Activated T-cell treated with anti-CD3 and anti-CD28 coated beads, Interleukin-2, amount 50 U/mL, for 72 hours (primary cell): ENCODE measurements at places on chromosomes 2 and 18. TPM values are rescaled to one million over a fixed set of nuclear protein-coding genes. Genes with fewer than 3 reads are reported as not detected.

Gene SERPINB13
- not detected for total RNA-seq

Gene LIMS4
- total RNA-seq: 1.1 TPM

Gene FEV
- not detected for total RNA-seq

Gene OST4
- 260 TPM for total RNA-seq
